ENCODE measurements at places on chromosomes 3 and 15.
A peak's percentile ranks its signal among the peaks of the same experiment; 100 is the strongest.

GRCh38 chr3:34312684-34313083 lies 514.3 kb downstream of the PDCD6IP start:
- no peak for DNase-seq

- DNase-seq = no peak
Observed at GRCh38 chr3:71407823-71408222, 175.7 kb downstream of the FOXP1 start.

- DNase-seq = no peak
Observed at GRCh38 chr3:117059956-117060270, 350.3 kb downstream of the TUSC7 start.

DNA sequence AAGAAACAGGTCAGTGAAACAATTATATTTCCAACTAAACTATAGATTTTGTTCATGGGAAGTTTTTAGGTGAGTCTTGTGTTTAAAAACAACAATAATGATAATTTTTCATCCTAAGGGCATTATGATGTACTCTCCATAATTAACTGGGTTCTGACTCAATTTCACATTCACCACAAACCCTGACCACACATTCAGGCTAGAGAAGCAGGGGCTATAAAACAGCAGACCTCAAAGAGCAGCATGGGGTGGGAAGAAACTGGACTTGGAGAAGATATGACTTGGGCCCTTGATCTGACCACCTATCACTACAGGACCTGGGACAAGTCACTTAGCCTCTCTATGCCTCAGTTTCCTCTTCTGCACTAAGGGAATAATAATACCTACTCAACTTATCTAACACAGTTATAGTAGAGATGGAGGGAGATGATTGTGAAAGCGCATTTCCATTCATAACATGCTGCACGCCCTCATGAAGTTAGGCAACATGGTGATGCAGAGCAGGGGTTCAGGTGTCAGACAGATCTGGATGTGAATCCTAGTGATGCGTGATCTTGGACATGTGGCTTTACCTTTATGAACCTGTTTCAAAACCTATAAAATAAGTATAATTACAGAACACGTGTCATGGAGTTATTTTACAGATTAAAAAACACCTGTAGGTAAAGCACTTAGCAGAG lies 63.0 kb upstream of the ACP3 start:
- DNase-seq = no peak

- no peak for DNase-seq
Observed at GRCh38 chr15:99630607-99631131, 64.9 kb downstream of the MEF2A start.

GRCh38 chr15:45657764-45658545 lies 23.1 kb downstream of the SQOR start:
- no peak for DNase-seq

DNA sequence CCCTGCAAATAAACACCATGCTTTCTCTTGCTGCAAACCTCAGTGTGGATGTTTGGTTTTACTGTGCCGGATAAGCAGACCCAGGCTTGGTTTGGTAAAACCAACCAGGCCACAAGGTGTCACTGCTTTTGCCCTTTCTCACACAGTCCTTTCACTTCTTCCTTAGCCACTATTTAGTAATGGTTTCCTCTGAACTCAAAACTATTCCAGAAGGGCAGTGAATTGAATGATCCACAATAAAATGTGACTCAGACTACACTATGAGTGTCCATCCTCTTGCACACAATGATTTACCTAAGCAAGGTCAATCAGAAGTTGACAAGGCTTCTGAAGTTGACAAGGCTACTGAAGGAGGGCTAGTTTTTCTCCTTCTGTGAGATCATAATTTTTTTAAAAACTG lies 552.4 kb upstream of the CCDC54 start:
- no peak for DNase-seq

DNA sequence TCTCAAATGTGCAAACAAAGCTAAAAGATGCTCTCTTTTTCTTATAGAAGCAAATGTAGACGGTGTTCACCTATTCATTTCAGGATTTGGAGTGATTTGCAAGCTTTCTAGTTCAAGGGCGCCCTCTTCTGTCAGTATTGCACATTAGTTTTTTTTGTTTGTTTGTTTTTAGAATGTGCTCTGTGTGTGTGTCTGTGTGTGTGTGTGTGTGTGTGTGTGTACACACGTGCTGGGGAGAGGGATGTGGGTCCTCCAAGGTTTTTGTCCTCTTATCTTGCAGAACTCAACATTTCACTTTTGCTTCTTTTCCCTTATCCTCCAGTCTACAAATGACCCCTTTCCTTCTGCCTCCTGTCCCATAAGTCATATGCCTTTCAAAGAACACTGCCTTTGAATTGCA lies 23.5 kb downstream of the DNAH1 start:
- DNase-seq = peak; percentile 79

- peak; percentile 11 for DNase-seq
Observed at GRCh38 chr3:196868297-196868661, 559 bp downstream of the SENP5 start.

DNA sequence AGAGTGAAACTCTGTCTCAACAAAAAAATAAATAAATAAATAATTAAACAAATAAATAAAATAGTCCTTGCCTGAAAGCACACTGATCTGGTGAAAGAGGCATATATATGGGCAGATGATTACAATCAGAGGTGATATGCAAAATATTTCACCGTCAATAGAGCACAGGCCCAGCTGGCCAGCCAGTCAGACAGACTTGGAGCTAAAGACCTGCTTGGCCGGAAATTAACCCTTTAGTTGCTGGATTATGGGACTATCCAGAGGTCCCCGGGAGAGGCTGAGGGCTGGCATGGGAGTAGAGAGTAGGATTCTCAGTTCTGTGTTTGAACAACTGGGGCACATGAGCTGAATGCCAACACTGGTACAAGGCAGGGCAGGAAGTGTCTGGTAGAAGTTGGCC lies 59.1 kb upstream of the CTNNB1 start:
- no peak for DNase-seq

GRCh38 chr3:132016061-132017041 lies 18.5 kb downstream of the CPNE4 start:
- no peak for DNase-seq

DNA sequence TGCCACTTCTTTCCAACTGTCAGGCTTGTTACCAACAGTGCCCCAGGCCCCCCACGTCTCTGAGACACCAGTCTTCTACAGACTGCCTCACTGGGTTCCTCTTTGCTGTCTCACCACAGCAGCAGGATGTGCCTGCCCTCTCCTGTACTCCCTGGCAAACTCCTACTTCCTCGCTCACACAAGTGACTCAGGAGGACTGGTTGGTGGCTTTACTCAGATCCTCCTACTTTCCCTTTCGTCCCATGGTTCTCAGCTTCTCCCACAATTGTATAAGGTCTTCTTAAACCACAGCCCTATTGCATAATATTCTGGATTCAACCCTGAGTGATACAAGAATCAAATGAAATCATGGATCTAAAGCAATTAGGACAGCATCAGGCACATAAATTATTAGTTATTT lies 246.6 kb upstream of the PROK2 start:
- no peak for DNase-seq

DNA sequence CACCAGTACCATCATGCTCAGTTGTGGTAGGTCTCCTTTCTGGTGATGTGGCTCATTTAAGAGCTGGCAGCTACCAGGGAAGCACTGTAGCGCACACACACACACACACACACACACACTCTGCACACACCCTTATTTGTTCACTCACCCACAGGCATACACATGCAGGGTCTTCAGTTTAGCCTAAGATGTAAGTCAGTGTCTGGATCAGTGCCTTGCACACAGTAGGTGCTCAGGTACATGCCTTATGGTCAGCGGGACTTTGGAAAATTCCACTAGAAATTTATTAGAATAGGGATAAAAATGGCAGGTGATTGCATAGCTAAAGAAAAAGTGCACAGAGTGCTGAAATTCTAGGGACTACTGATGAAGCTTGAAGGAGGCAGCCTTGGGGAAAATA lies 23.6 kb downstream of the XYLB start:
- no peak for DNase-seq

- no peak for DNase-seq
Observed at GRCh38 chr3:16056217-16056616, 118.3 kb upstream of the GALNT15 start.

DNA sequence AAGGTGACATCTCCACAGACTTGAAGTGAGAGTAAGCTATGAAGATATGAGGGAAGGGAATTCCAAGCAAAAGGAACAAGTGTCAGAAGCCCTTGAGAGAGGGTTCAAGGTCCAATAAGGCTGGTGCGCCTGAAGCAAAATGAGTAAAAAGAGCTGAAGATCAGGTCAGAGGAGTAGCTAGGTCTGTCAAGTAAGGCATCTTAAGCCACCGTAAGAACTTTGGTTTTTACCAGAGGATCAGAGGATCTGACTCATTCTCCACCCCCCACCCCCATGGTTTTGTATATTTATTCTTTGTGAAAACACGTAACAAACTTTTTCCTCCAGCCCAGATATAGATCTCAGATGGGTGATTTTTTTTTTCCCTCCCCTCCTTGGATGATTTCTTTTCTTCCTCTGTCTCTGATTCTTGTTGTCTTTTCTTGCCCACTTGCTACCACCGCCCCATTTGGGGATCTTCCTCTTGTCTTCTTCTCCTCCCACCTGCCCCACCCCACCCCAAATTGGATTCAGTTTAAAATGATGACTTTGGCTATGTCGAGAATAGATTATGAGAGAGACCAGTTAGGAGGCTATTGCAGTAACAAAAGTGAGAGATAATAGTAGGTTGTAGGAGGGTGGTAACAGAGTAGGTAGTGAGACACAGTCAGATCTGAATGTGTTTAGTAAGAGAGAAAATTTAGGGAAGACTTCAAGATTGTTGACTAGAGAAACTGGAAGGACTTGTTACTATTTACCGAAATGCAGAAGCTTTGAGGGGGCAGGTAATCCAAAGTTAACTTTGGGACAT lies 6.1 kb downstream of the TRMT10C start:
- DNase-seq = no peak

DNA sequence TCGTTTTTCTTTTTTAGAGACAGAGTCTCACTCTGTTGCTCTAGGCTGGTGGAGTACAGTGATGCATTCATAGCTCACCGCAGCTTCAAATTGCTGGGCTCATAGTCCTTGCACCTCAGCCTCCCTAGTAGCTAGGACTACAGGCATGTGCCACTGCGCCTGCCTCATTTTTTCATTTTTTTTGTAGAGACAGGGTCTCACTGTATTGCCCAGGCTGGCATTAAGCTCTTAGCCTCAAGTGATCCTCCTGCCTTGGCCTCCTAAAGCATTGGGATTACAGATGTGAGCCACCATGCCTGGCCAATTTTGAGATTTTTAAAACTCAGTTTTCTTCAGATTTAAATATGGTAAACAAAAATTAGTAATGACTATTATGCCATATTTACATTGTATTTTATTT lies 29.0 kb downstream of the SKIL start:
- DNase-seq = no peak

GRCh38 chr3:143644370-143645089 lies 203.7 kb downstream of the SLC9A9 start:
- peak; percentile 63 for DNase-seq

DNA sequence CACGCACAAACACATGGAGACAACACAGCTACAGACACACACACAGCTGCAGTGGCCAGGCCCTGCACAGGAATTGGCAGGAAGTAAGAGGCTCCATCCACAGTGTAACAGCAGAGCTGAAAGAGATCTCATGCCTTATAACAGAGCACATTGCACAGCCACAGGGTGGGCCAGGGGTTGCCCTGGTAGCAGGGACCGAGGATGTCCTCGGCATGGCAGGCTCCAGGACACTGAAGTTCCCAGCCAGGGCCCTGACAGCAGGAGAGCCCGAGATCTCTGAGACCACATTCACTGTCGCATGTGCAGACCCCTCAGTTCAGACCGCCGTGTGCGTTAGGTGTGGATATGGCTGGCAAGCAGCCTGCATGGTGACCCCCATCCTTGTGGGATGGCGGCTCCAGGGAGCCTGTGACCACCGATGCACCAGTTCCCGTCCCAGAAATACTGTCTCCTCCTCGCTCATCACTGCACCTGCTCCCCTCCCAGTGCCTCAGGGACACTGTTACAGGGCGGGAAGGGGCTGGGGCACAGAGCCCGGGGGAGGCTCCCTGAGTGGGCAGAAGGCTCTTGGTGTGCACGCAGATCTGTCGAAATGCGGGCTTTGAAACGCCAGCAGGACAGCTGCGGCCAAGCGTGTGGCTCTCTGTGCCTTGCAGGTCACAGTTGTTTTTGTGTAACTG lies 1.5 kb upstream of the OCA2 start:
- DNase-seq = no peak

DNA sequence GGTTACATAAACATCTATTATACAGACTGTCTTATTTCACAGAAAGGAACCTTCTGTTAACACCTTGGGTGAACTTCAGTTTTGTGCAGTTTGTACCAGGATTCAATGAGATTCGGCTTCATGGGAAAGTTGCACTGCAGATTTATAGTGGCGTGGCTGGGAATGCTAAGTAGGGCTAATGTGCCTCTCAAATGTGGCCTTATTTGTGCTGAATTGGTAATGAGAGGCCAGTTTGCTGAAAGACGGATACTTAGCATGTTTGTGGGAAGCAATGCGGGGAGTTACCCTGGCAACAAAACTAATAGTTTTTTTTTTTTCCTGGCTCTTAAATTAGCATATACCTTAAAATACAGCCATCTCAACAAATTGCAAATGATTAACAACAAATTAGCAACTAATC lies 28.6 kb upstream of the CEMIP start:
- DNase-seq = no peak

DNA sequence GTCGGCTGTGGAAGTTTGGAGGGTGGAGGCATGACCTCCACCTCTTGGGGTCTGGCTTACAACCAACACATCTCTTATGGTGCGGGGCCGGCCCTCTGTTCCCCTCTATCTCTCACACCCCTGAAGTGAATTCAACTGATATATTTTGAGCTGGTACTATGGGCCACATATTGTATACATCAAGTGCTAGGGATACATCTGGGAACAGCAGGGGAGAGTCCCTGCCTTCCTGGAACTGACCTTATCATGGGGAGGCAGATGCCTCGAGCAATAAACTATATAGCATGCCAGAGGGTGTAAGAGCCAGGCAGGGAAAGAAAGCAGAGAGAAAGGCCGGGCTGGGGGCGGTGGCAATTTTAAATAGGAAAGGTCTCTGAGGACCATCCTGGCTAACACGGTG lies 60.4 kb upstream of the TRPM1 start:
- DNase-seq = no peak

DNA sequence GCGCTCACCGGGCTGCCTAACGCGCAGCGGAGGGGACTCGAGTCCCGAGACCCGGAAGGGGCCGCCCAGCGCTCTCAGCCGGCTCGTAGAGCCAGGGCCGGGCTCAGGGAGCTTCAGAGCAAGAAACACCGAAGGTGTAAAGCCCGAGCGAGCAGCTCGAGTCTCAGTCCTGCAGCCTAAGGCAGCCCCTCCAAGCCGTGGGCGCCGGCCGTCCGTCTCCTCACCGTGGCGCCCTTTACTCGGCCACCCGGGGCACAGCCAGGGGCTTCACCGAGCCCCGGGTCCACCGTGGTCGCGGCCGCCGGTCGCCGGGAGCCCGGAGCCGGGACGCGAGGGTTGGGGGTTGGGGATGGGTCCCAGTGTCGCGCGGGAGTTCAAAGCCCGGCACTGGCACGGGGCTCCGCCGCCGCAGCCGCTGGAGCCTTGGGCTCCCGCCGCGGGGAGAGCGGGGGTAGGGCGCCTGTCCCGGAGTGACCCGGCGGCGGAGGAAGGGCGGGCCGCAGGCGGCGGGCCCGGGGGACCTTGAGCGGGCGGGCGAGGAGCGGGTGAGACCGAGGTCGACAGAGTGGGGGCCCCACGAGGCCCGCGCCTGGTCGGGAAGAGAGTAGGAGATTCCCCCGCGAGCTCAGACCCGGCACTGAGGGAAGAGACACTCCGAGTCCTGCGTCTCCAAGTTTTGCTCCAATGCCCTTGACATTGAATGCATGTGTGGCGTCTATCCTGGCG lies 26.9 kb upstream of the THRB start:
- DNase-seq = peak; percentile 5
